ENCODE measurements at places on chromosomes 3 and 15.

DNA sequence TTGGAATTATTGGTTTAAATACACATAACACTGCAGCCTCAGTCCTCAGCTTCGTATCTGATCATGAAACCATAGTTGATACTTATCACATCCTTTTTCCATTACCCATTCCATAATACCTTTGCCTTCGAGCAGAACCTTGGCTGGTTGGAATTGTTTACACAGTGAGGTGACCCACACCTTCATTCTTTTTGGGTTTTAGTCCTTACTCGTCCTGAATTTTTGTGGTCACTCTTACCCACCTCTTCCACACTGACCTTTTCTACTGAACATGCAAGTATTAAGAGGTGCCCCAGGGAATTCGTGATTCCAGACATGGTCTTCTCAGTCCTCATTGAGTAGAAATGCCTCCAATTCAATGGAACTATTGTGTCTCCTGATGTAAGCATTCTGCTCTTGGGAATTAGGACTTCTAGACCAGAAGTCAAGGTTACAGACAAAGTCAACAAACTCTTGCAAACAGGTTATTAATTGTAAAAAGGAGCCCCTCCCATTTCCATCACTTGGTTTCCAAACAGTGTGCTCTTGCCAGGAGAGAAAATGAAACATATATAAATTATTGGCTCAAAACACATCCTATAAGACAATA, 37.7 kb downstream of the SCN11A start:
- no peak overlapping the region for H3K4me3 ChIP-seq
- no peaks in the 10 kb centered on the region for H3K27me3 ChIP-seq
- no peak for DNase-seq
- H3K27ac ChIP-seq: no peak overlapping the region

DNA sequence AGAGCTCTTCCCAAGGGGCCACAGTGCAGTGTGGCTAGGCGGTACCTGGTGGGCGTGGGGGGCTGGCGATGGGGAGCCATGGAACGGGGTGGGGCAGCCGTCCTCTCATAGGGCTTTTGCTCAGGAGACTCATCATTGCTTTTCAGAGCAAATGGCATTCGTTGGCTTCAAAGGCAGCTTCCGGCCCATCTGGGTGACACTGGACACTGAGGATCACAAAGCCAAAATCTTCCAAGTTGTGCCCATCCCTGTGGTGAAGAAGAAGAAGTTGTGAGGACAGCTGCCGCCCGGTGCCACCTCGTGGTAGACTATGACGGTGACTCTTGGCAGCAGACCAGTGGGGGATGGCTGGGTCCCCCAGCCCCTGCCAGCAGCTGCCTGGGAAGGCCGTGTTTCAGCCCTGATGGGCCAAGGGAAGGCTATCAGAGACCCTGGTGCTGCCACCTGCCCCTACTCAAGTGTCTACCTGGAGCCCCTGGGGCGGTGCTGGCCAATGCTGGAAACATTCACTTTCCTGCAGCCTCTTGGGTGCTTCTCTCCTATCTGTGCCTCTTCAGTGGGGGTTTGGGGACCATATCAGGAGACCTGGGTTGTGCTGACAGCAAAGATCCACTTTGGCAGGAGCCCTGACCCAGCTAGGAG, 40.8 kb downstream of the MESD start:
- H3K27ac ChIP-seq: no peak overlapping the region
- H3K4me1 ChIP-seq: peaks cover 2% of the 10 kb centered on the region
- H3K36me3 ChIP-seq: peaks cover 11% of the 10 kb centered on the region
- H3K4me3 ChIP-seq: no peak overlapping the region
- DNase-seq: peak; percentile 58

DNA sequence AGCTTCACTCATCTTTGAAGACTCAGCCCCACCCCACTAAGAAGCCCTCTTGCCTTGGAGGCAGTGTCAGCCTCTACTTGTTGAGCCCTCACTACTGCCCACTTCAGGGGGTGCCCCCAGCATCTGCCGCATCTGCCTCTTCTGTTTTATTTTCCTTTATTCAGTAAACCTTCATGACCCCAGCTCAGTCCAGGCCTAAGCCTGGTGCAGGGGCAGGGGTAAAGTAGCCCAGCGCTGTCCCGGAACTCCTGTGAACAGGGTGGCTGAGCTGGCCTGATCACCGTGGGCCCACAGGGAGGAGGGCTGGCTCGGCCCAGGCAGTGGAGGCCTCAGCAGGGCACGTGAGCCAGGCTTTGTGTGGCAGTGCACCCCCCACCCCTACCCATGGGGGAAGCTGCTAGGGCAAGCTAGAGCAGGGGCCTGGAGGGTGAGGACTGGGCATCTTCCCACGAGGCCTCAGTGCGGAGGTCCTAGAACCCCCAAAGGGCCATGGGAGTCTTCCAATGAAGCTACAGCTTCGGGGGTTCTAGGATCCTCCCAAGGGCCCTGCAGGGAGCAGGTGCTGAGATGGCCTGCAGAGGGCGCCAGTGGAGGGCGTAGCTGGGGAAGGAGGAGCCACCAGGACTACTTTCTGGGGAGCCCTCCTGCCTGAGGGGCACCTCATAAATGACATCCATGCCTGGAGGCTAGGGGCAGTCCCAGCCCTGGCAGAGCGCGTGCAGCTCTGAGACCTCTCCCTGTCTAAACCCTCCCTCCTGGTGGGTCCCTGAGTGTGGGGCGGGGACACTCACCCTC, 36.0 kb downstream of the TSPAN3 start:
- DNase-seq: peak; percentile 68
- H3K27me3 ChIP-seq: no peaks in the 10 kb centered on the region
- H3K36me3 ChIP-seq: no peaks in the 10 kb centered on the region
- H3K27ac ChIP-seq: no peak overlapping the region
- no peak overlapping the region for H3K4me3 ChIP-seq

- DNase-seq: no peak
- H3K4me3 ChIP-seq: no peak overlapping the region
- H3K27me3 ChIP-seq: no peaks in the 10 kb centered on the region
- no peaks in the 10 kb centered on the region for H3K36me3 ChIP-seq
- peak overlapping the region; percentile 39 for H3K27ac ChIP-seq
Measured at GRCh38 chr3:76497636-76498035, 542.3 kb upstream of the ROBO2 start.

- H3K4me3 ChIP-seq: no peak overlapping the region
- H3K27ac ChIP-seq: no peak overlapping the region
- H3K4me1 ChIP-seq: peaks cover 14% of the 10 kb centered on the region
- no peaks in the 10 kb centered on the region for H3K27me3 ChIP-seq
Measured at GRCh38 chr15:62571072-62571471, 406.0 kb upstream of the C2CD4B start.

GRCh38 chr15:71050461-71050860, 64.8 kb upstream of the THSD4 start:
- H3K36me3 ChIP-seq: no peaks in the 10 kb centered on the region
- H3K27me3 ChIP-seq: no peaks in the 10 kb centered on the region
- no peak for DNase-seq
- peak overlapping the region; percentile 99 for H3K27ac ChIP-seq

DNA sequence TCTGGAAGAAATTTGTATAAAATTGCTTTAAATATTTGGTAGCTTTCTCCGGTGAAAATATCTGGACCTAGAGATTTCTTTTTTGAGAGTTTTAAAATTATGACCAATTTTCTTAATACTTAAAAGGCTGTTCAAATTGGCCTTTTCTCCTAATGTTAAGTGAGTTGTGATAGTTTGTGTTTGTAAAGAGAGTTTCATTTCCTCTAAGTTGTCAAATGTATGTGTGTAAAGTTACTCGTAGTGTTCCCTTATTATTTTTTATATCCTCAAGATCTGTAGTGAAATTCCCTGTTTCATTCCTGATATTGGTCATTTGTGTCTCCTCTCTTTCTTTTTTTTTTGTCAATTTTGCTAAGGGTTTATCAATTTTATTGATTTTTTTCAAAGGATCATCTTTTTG, 92.6 kb upstream of the CTNNB1 start:
- H3K27me3 ChIP-seq: no peaks in the 10 kb centered on the region
- H3K4me3 ChIP-seq: no peak overlapping the region
- H3K4me1 ChIP-seq: peaks cover 8% of the 10 kb centered on the region

- H3K27me3 ChIP-seq: no peaks in the 10 kb centered on the region
- H3K27ac ChIP-seq: no peak overlapping the region
- H3K36me3 ChIP-seq: no peaks in the 10 kb centered on the region
- H3K4me3 ChIP-seq: no peak overlapping the region
Measured at GRCh38 chr15:36970522-36970921, 129.8 kb downstream of the MEIS2 start.

- no peaks in the 10 kb centered on the region for H3K27me3 ChIP-seq
- no peak overlapping the region for H3K4me3 ChIP-seq
- no peak overlapping the region for H3K27ac ChIP-seq
- no peaks in the 10 kb centered on the region for H3K4me1 ChIP-seq
- H3K36me3 ChIP-seq: peaks cover 37% of the 10 kb centered on the region
Measured at GRCh38 chr15:74449095-74449494, 11.9 kb downstream of the UBL7 start.

- no peaks in the 10 kb centered on the region for H3K27me3 ChIP-seq
- no peak overlapping the region for H3K27ac ChIP-seq
- no peaks in the 10 kb centered on the region for H3K36me3 ChIP-seq
- DNase-seq: no peak
- no peaks in the 10 kb centered on the region for H3K4me1 ChIP-seq
- H3K4me3 ChIP-seq: no peak overlapping the region
Measured at GRCh38 chr3:66479532-66479947, 21.3 kb downstream of the LRIG1 start.

DNA sequence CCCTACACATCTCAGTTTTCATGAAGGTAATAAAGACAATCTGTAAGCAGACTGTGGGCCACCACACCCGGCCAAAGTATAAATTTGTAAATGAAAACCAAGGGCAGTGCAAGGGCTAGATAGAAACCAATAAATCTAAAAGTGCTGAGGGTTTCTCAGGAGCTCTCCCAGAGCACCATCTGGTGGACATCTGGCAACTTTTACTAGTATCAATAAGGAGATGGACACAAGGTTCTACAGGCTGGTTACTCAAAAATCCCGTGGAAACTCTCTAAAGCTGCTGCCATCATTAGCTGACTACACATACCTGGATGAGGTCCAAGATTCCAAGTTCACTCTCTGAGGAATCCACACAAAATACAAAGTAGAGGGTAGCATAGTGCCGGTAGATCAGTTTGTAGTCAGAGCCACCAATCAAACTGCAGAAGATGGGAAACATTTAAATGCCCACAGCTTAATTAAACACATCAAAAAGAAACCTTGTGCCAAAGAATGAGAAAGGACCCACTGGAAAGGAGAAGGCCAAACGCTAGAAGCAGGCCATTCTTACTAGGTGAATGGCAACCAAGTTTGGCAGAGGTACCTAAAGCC, 5.5 kb downstream of the AP3S2 start:
- H3K4me1 ChIP-seq: peaks cover 10% of the 10 kb centered on the region
- no peak overlapping the region for H3K27ac ChIP-seq
- no peak for DNase-seq
- peaks cover 84% of the 10 kb centered on the region for H3K36me3 ChIP-seq

DNA sequence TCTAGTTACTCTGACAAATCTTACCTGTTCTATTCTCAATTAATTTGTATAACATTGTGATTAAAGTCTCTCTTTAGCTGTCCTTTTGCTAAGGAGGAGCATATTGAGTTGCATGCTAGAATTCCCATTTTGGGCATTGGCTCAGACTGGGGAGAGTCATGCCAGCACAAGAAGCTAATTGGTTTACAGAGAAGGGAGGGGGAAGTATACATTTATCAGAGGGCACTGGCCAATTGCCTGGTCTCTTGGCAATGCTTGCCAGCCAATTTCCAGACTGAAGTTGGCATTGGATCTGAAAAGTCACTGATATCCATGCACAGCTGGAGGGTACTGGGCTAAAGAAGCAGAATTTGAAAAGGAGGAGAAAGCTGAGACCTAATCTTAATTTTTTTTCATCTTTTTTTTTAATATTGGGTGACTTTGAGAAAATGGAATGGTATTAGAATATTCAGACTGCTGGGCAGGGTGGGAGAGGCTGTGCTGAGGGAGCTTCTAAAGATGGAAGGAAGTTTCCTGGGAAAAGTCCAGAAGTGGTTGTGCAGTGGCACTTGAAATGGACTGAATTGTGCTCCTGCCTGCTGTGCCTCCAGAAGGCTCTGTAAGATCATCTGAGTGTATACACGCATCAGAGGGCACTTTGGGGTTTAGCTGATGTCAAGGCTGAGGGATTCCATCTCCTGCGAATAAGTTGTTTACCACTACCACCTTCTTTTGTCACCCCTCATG, 365.2 kb upstream of the DPH6 start:
- H3K4me3 ChIP-seq: no peak overlapping the region
- no peaks in the 10 kb centered on the region for H3K4me1 ChIP-seq
- no peak overlapping the region for H3K27ac ChIP-seq
- H3K36me3 ChIP-seq: no peaks in the 10 kb centered on the region
- DNase-seq: no peak
- no peaks in the 10 kb centered on the region for H3K27me3 ChIP-seq

GRCh38 chr15:67805666-67806516, 19.4 kb upstream of the SKOR1 start:
- no peaks in the 10 kb centered on the region for H3K27me3 ChIP-seq
- H3K27ac ChIP-seq: no peak overlapping the region
- H3K4me3 ChIP-seq: no peak overlapping the region
- no peak for DNase-seq
- no peaks in the 10 kb centered on the region for H3K4me1 ChIP-seq

DNA sequence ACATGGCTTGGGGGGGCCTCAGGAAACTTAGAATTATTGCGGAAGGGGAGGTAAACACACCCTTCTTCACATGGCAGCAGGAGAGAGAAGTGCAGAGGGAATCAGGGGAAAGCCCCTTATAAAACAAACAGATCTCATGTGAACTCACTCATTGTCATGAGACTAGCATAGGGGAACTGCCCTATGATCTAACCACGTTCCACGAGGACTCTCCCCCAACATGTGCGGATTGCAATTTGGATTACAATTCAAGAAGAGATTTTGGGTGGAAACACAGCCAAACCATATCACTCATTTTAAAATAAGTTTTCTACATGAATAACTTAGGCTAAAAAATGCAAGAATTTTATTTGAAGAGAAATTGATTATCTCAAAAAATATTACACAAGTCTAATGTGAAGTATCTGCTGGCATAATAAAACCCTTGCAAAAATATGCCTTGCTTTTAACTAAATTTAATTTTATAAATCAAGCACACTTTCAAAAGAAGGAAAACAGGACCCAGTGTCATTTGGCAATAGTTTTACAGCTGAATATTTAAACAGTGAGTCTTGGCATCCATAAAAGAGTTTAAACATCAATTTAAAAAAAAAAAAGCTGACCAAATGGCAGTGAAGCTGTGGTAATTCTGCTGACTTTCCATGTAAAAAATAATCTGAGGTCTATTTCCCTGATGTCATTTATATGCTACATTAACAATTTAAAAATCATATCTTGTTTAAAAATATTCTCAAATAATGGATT, 1057.2 kb downstream of the NAALADL2 start:
- H3K4me1 ChIP-seq: no peaks in the 10 kb centered on the region
- DNase-seq: no peak
- H3K27ac ChIP-seq: no peak overlapping the region
- no peak overlapping the region for H3K4me3 ChIP-seq

GRCh38 chr3:190989218-190989617, 126.7 kb upstream of the GMNC start:
- no peak overlapping the region for H3K4me3 ChIP-seq
- no peaks in the 10 kb centered on the region for H3K27me3 ChIP-seq

DNA sequence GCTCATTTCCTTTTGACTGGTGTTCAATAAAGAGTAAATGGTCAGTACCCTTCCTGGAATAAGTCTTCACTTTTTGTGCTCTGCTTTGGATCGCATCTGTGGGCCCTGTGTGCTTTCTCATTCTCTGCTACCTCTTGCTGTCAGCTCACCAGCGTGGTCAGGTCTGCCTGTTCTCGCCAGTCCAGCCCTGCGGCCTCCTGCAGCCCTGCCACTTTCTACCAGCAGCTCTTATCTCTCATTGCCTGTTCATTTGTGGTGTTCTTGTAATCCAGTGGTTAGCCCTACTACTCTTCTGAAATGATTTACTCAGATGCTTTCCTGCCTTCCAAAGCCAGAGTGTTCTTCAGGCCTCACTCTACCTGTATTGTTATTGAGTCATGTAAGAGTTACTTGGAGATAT, 54.8 kb downstream of the CHCHD6 start:
- H3K36me3 ChIP-seq: no peaks in the 10 kb centered on the region
- no peaks in the 10 kb centered on the region for H3K27me3 ChIP-seq
- H3K4me3 ChIP-seq: no peak overlapping the region
- no peak for DNase-seq
- H3K27ac ChIP-seq: no peak overlapping the region
